ENCODE measurements at places on chromosomes 1 and 21.

DNA sequence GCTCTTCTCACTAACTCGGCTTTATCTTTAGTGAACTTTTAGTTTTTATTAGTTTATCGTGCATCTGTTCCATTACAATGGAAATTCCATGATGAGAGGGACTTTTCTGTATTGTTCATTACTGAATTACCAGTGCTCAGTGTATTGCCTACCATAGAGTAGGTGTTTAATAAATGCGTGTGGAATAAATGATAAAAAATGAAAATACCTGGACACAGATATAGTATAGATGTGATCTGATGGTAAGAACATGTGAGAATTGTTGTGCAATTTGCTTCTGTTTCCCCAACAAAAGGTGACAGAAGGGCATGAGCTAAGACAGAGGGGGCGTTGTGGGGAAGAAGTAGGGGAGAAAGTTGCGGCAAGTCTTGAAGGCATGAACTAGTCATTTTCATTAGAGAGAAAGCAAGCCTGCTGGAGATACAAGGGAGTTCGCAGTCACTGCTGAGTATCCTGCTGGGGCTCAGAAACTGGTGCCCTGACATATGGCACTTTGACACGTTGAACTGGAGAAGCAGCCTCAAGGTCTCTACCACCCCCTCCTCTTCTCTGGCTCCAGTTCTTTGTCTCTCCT lies 5.6 kb upstream of the COG2 start:
- DNase-seq, result no peak

DNA sequence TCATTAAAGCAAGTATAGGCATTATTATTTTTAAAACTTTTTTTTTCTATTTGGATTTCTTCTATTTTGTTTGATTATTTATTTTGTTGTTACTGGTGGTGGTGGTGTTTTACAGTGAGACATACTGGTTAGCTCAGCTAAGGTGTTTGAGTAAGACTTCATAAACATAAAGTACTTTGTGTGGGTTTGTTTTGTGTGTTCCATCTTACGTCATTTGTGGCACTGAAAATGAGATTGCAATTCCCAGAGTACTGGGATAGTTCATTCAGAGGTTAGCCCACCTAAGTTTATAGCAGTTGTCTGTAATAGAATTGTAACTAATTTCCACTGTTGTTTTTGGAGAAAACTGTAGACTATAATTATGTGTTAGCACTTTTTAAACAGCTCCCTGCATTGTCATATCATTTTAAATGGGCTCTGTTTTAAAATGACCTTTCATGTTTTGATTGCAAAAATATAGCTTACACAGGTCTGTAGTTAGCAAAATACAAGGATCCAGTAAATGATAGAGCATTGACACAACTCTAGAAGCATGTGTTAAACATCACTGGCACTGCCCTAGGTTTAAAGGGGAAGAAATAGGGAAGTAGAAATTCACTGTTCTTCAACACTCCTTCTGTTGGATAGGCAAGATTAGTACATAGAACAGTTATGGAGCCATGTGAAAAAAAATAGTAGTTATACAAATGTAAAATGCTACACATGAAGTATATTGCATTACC lies 171.7 kb downstream of the NFIA start:
- no peak for DNase-seq

DNA sequence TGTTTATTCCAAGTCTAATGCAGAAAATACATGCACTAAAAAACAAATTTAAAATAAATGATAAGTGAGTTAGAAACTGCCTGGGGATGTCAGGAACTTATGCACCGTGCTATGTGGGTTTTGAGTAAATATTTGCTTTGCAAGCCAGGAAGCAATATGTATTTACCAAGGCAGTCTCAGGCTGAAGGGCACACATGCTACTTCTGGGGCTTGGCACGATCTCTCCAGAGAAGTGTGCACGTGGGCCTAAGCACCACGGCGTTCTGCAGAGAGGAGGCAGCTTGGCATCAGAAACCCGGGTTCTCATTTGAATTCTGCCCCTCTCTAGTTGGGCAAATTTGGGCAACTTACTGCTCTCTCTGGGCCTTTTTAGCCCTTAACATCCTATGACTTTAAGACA lies 72.6 kb upstream of the ROR1 start:
- DNase-seq, result no peak

DNA sequence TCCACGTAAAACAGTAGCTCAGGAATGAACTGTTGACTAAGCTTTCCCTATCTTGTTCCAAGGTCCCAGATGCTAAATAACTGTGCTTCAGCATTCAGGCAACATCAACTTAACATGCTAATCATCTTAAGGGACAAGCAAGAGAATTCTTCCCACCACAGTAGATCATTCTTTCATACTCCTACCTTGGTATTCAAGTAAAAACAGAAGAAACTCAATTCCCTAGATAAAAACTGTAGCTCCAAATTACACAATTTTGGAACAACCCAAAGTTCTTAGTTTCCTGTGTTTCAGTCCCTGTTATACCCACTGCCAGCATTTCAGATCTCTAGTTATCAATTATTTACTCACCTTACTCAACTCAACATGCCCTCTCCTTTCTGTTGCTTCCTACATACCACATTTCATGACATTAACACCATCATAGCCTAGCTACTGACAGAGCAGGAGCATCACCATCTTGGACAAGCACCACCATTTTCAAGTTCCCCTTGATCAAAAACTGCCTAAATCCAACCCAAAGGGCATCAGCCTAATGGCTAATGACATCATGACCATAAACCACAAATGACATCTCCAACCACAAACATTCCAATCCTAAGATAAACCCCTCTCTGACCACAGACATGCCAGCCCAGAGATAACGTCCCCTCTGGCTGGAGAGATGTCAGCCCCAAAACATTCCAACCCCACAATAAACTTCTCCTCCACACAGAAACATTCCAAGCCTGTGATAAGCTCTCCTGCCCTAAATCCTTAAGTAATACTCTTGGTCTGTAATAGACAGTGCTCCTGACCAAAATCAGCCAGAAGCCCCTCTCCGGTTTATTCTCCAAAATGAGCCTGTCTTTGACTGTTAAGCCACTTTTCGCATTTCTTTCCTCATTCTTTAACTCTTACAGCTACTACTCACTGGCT lies 191.2 kb downstream of the RERE start:
- no peak for DNase-seq

DNA sequence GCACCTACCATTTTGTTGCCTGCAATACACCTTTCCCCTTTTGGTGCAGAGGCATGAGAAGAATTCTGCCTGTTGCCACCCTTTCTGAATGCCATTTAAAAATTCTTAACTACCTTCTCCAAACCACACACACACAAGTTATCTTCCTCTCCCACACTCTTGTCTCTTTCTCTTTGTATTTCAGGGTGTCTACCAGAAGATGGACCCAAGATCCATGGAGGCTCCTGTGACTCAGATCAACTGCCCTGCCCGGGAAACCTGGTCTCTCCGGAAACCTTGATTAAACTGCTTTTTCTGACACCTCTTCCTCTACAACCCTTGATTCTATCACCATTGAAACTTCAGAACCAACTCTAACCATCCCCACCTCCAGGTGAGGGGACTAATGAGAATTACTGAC lies 2.4 kb upstream of the TARS2 start:
- no peak for DNase-seq

DNA sequence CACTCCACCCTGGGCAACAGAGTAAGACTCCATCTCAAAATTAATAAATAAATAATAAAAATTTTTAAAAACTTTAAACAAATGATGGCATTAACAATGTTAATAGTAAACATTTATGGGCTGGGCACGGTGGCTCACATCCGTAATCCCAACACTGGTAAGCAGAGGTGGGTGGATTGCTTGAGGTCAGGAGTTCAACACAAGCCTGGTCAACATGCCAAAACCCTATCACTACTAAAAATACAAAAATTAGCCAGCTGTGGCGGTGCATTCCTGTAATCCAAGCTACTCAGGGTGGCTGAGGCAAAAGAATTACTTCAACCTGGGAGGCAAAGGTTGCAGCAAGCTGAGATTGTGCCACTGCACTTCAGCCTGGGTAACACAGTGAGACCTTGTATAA lies 9.0 kb upstream of the L1TD1 start:
- peak; percentile 3 for DNase-seq

DNA sequence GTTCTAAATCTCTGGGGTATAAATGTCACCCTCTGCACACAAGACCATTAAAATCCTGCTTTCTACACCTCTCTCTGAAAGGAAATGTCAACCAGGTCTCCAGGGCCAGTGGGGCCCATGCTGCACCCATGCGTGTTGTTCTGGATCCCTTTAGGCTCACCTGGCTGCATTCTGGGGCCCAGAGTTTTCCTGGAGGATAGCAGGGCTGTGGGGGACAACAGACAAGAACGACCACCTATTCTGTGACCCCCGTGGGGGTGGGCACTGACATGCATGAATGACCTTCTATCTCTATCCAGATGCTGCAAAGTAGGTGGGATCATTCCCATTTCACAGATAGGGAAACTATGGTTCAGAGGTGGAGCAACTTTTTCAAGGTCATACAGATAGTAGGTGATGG lies 41.6 kb downstream of the TNNT2 start:
- no peak for DNase-seq

DNA sequence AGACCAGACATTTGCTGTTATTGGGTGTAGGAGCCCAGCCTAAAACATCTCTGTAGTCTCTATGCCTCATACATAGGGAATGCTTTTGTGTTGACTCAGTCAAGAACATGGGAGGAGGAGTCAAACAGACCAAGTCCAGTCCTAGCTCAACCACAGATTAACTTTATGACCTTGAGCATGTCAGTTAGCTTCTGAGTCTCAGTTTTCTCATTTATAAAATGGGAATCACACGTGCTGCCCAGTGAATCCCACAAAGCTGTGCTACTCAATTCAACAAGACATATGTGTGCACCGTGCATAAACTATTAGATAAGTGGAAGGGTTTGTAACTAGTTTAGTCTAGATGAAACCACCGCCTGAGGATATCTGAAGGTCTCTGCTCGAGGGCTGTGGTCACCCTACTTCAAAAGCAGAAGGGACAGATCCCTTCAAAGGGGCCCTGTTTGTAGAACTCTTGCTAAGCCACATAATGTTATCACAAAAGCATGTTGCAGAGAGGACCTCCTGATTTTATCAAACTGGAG lies 109.5 kb upstream of the NFIA start:
- no peak for DNase-seq

DNA sequence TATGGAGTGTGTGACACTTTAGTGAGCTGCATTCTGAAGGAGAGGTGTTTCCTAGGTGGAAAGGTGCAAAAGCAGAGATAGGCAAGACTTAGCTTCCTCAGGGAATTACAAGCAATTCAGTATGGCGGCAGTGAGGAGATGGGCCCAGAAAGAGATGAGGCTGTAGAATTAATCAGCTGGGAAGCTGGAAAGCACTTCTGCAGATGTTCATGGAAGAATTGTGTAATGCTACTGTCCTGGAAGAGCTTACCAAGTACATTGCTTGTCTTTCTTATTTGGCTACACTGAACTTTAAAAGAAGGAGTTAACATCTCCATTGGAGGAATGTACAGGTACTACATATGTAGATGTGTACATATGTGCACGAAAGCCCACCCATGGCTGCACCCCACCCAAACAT lies 103.7 kb upstream of the DPT start:
- no peak for DNase-seq

DNA sequence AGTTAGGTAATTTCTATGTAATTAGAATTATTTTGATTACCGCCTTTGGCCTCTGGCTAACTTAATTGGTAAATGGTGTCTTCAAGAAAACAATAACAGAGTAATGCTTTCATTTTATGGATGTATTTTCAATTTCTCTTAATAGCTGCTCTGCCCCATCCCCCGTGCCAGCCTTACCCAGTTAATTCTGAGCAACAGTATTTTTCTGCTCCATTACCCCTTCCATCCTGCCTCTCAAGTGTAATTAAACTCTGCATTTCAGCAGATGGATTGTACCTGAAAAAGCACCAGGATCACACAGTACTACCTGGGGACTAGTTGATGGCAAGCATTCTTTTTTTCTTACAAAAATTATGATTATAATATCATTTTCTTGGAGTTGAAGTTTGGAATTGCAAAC lies 104.2 kb downstream of the KIAA0319L start:
- no peak for DNase-seq

GRCh38 chr1:221751226-221751887 lies 9.5 kb upstream of the DUSP10 start:
- DNase-seq, result no peak

DNA sequence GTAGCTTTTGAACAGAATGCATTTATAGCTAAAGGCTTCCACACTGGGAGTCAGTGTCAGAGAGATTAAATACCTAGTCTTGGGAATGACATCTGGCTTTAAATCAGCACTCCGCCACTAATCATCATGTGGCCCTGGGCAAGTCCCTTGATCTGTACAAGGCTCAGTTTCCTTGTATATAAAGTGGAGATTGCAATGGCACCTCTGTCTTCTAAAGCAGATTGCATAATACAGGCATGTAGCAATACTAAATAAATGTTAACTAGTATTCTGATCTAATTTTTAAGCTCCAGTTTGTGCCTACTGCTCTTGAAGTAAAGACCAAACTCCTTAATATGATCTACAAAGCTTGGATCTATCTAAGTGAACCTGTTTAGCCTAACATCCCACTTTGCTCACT lies 249.4 kb downstream of the PLPP3 start:
- DNase-seq, result no peak

DNA sequence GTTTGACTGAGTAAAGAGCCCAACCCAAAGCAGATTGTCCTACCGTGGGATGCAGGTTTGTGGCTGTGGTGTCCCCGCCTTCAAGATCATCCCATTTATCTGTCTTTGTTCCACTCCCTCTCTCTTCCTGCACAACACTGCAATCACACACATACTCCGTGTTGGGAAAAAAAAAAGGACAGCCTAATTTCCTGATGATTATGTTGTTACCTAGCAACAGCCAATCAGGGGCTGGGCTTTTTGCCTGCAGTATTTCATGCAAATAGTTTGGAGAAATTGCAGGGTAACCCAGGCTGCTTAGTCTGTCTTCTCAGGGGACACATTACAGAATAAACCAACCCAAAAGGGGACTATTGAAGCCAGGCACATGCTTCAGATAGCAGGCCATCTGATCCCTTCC lies 38.3 kb downstream of the PHC2 start:
- DNase-seq, result no peak

DNA sequence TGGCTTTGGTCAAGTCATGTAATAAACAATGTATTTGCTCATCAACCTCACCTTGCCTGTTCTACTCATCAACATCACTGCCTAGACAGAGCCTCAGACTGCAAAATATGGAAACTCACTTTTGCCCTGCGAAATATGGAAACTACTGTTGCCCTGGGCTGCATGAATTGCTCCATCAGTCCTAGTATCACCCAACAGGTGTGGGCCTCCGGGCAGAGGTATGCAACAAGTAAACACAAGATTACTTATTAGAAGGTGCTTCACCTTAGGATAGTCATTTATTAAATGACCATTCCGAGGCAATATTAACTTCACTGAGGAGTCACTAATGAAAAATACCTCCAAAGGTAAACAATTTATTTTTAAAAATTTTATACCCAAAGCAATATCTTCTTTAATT lies 286.7 kb downstream of the BACH1 start:
- DNase-seq, result no peak

- no peak for DNase-seq
Measured at GRCh38 chr21:34599534-34600101, 15.3 kb downstream of the RCAN1 start.

DNA sequence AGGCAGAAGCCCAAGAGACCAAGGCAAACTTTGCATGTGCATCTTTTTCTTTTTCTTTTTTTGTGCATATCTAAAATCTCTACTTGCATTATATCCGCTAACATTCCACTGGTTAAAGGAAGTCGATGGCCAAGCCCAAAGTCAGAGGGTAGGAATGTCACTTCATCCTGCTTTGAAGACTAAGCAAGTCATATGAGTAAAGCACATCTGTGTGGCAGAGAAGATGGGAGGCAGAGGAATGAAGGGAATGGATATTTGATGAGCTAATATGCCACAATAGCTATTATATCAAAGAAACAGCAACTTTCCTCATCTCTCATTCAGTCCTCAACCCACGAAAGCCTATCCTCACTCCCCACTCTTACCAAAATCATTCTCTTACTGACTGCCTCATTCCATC lies 59.3 kb downstream of the RNF220 start:
- no peak for DNase-seq
